Esophagus mucosa (tissue), 1 donor: ENCODE measurements at places on chromosomes 1 and 21. TPM values are rescaled to one million over a fixed set of nuclear protein-coding genes. Genes with fewer than 3 reads are reported as not detected.

The JUN gene
- 41.7 TPM for total RNA-seq

The SYT6 gene
- total RNA-seq: not detected

The FABP3 gene
- 0.36 TPM for total RNA-seq

DNA sequence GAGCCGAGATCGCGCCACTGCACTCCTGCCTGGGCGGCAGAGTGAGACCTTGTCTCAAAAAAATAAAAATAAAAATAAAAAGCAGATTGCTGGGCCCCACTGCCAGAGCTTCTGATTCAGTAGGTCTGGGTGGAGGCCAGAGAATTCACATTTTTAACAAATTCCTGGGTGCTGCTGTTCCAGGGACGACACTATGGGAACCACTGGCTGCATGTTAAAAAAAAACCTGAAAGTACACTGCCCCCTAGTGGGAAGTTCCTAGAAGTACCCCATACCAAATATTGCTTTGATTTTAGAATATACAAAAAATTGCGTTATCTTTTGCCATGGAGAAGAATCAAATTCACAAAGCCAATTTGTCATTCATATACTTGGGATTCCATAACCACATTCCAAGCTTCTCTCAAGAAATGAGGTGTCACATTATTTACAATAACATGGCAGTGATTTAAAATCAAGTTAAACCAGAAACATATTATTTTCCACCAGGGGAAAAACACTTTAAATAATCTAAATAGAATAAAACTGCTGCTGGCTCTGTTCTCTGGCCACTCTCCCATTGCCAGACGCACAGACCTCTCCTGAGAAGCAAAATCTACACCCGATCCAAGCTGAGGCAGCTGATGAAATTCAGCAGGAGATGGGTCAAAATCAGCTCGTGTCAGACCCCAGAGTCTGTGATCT is 27.4 kb downstream of the SYF2 start:
- peak; percentile 68 for ATAC-seq

The LRRC3 gene
- 0.72 TPM for total RNA-seq

GRCh38 chr1:200252531-200252930 is 157.3 kb downstream of the ZNF281 start:
- ATAC-seq: no peak
